GM23338 (cell line): ENCODE measurements at places on chromosomes 2 and 18. TPM values are rescaled to one million over a fixed set of nuclear protein-coding genes. Genes with fewer than 3 reads are reported as not detected.

Gene MEP1B
- not detected in 2 replicates for total RNA-seq

Gene DNAJC5G
- 0.39 and 0.59 TPM in 2 replicates for total RNA-seq

Gene ZNF516
- 13.5 and 24.2 TPM in 2 replicates for total RNA-seq

Gene GREB1
- total RNA-seq = 35.0 and 36.5 TPM in 2 replicates

Gene FBXO48
- 1.1 and 1.3 TPM in 2 replicates for total RNA-seq

Gene HOXD10
- not detected in 2 replicates for total RNA-seq

DNA sequence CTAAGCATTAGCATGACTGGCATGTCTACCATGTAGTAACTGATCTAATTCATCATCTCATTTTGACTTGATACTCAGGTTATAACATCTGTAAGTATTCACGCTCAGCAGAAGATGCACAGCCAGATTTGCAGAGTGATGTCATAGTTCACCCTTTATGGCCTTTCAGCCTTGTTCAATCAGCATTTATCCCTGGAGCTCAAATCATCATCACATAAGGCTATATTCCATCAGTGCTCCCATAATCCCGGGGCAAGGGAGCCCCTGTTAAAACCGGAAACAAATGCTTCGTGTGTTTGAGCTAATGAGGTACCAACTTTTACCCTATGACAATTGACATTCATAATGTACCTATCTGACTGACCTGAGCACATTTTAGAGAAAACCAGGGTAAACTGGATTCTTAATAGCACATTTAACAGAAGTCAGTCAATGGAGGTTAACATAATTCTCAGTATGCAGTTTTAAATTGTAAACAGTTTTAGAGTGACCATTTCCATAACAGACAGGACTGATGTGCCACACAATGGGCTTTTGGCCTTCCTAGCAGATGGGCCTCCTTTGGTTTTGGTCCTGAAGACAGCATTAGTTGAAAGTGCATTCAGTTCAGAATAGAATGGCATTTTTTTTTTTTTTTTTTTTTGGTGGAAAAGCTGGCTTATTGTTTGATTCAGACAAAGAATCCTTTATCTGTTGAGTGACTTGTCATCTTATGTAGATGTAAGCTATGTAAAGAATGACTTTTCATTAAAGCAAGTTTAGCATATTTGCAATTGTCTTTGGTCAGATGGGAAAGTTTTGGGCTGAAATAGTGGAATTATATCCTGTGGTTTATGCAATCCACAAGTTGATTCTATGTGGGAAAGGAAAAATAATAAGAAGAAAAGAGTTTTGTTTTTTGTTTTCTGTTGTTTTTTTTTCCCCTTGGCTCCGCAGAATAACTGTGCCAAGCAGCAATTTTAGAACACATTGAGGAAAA is 866.0 kb upstream of the ACVR2A start:
- no peaks in the 10 kb centered on the region for H3K27me3 ChIP-seq
- DNase-seq = peak; percentile 13
- no peaks in the 10 kb centered on the region for H3K36me3 ChIP-seq
- H3K4me3 ChIP-seq = no peak overlapping the region
- H3K27ac ChIP-seq = peak overlapping the region; percentile 54; the same call in 1 of the 2 replicates
- peaks cover 7% of the 10 kb centered on the region; the same call in 1 of the 2 replicates for H3K4me1 ChIP-seq

DNA sequence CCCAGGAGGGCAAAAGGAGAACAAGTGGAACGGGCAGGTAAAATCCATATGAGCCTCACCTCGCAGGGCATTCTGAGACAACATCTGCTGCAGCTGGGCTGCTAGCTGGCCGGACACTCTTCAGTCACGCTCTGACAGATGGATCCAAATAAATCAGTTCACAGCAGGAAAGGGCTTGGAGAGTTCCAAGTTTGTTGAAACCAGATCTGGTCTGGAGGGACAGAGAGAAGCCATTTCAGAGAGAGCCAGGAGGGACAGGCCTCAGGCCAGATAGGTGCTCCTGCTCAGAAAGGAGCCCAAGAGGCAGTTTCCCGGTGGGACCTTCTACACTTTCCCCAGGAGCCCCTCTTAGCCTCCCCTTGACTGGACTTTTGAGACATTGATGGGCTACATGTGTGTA is 28.2 kb upstream of the TNP1 start:
- no peak for DNase-seq
- no peaks in the 10 kb centered on the region for H3K27me3 ChIP-seq
- H3K27ac ChIP-seq = no peak overlapping the region
- H3K36me3 ChIP-seq = no peaks in the 10 kb centered on the region
- H3K4me3 ChIP-seq = no peak overlapping the region

GRCh38 chr2:176293334-176293733 is 24.1 kb downstream of the MTX2 start:
- no peaks in the 10 kb centered on the region for H3K36me3 ChIP-seq
- no peaks in the 10 kb centered on the region for H3K27me3 ChIP-seq
- H3K4me1 ChIP-seq = peaks cover 3% of the 10 kb centered on the region; the same call in 1 of the 2 replicates

DNA sequence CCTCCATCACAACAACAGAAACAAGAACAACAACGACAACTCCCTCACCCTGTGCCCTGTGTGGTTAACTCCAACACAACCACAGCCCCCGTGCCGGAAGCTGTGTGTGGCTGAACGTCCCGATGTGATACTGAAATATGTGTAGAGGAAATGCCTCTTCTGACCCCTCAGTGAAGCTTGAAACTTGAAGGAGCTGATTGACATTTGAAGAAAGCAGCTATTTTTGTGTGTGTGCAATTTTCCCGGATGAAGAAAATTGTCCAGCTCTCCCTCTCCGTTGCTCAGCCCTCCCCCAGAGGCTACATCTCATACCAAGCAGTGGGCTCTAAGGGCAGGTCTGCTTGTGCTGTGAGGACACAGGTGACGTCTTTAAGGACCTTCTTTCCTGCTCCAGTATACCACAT is 173.8 kb downstream of the ICOS start:
- H3K27me3 ChIP-seq = no peaks in the 10 kb centered on the region
- H3K4me3 ChIP-seq = no peak overlapping the region
- no peak for DNase-seq
- peaks cover 12% of the 10 kb centered on the region for H3K4me1 ChIP-seq
- no peaks in the 10 kb centered on the region for H3K36me3 ChIP-seq

- H3K27ac ChIP-seq = no peak overlapping the region
- no peaks in the 10 kb centered on the region for H3K36me3 ChIP-seq
- no peak for DNase-seq
- no peaks in the 10 kb centered on the region for H3K4me1 ChIP-seq
- H3K4me3 ChIP-seq = no peak overlapping the region
Measured at GRCh38 chr2:41981417-41981816, 66.4 kb upstream of the PKDCC start.

DNA sequence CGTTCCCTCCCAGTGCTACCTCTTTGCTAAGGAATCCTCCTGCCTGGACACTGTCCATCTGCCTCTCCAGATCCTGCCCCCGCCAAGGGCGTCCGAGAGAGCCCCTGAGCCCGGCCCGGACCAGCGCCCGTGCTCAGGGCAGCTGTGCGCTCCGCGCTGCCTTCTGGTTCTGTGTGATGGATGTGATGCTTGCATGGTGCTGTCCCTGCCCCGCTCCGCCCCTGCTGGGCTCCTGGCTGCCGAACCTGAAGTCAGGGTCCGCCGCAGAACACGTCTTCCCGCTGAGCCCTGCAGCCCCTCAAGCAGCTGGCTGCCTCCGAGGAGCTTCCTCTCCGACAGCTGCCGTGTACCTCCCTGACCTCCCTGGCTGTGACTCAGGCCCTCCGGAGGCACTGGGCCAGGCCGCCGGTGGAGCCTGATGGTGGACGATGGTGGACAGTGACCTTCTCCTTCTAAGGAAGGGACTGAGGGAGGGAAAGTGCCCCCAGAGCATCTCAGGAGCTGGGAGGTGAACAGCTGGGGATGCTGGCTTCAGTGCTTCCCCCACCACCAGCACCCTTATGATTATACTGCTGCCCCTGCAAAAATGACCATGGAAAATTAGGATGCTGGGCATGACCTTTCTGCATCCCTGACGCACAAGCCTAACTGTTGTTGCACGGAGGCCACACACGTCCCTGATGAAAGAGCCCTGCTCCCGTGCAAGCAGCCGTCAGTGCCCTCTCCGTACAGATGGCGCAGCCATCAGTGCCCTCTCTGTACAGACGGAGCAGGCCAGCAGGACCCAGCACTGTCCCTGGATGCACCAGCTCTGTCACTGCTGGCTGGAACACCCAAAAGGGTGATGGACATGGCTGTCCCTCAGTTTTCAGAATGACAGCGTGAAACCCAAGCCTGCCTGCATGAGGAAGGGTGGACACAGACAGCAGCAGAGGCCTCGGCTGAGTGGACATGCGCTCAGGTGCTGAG is 99.3 kb downstream of the TPO start:
- H3K27me3 ChIP-seq = no peaks in the 10 kb centered on the region
- DNase-seq = no peak
- H3K36me3 ChIP-seq = no peaks in the 10 kb centered on the region
- H3K4me1 ChIP-seq = no peaks in the 10 kb centered on the region

- H3K36me3 ChIP-seq = no peaks in the 10 kb centered on the region
- no peak overlapping the region for H3K27ac ChIP-seq
Measured at GRCh38 chr18:63520053-63520685, 22.0 kb upstream of the SERPINB12 start.

- H3K36me3 ChIP-seq = no peaks in the 10 kb centered on the region; the same call in 1 of the 2 replicates
- 0 out of 2 replicates have a peak overlapping the region, but pooled peaks have one; percentile 56 for H3K27ac ChIP-seq
- peak; percentile 86 for DNase-seq
- H3K4me1 ChIP-seq = peaks cover 32% of the 10 kb centered on the region
- no peak overlapping the region for H3K4me3 ChIP-seq
Measured at GRCh38 chr18:24584813-24585212, 124.4 kb downstream of the HRH4 start.

- no peaks in the 10 kb centered on the region for H3K36me3 ChIP-seq
- H3K4me3 ChIP-seq = no peak overlapping the region
- H3K4me1 ChIP-seq = peaks cover 4% of the 10 kb centered on the region
- H3K27ac ChIP-seq = no peak overlapping the region
Measured at GRCh38 chr2:127124426-127124825, 17.5 kb upstream of the BIN1 start.

DNA sequence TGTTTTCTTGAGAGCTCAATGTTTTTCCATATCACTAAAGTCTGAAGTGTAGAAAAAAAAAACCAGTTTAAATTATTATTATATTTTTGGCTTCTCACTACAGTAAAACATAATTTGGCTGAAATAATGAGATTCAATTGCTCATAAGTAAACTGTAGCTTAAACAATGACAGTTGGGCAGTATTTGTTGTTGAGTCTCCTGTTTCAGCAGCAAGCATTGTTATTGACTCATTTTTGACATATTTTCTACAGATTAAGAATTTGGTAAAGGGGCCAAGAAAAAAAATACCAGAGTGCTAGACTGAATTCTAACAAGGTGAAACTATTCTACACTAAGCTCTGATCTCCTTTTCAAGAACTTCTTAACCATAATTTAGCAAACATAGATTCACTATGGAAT is 2070.4 kb upstream of the CELF4 start:
- H3K4me1 ChIP-seq = peaks cover 4% of the 10 kb centered on the region
- DNase-seq = no peak
- no peak overlapping the region for H3K27ac ChIP-seq
- no peaks in the 10 kb centered on the region for H3K27me3 ChIP-seq
- H3K4me3 ChIP-seq = no peak overlapping the region
- no peaks in the 10 kb centered on the region for H3K36me3 ChIP-seq

DNA sequence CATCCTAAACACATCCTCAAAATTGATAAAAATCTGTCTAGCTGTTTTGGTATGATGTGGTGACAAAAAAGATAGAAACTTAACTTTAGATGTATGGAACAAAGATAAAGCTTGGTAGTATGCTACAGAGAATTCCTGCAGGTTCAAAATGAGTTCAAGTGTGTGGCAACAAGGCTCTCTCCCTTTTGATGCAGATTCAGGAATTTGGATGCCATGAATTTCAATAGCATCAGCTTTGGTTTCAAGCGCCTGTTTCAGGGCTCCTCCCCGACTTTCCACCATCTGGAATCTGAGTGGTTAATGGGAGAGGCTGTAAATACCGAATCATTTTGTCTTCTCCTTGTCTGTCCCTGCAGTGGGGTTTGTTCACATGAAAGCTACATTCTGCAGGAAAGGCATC is 180.6 kb downstream of the MTX2 start:
- no peak overlapping the region for H3K27ac ChIP-seq
- peak overlapping the region; percentile 29 for H3K4me3 ChIP-seq
- peaks cover 4% of the 10 kb centered on the region; the same call in 1 of the 2 replicates for H3K27me3 ChIP-seq
- H3K4me1 ChIP-seq = peaks cover 8% of the 10 kb centered on the region

DNA sequence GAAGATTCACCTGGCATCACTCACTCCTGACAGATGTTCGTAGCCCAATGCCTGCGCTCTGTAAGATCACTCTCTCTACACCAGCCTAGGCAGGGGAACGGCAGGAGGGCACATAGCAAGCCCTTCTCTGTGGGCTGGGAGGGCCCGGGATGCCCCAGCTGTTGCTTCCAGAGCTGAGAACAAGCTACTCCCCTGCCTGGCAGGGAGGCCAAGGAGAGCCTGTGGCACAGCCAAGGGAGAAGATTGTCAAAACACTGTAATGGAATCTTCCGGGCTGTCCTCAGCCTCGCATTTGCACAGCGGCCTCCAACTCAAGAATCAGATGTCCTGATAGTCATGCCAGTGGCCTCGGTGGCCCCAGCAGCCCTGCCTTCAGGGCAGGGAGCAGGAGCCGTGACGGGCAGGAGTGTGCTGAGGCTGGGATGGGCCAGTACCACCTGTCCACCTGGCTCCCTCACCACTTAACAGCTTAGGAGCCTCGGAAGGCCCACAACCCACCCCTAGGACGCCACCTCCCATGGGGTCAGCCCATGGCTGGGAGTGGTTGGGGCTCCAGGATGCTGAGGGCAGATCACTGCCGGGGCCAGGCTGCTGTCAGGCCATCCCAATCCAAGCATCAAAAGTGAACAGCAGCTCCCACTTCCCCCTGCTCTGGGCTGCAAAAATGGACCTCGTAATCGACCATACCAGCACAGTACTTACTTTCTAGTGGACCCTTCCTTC is 21.9 kb upstream of the SLC35F6 start:
- no peak overlapping the region for H3K27ac ChIP-seq
- no peaks in the 10 kb centered on the region for H3K4me1 ChIP-seq
- no peaks in the 10 kb centered on the region for H3K36me3 ChIP-seq
- no peaks in the 10 kb centered on the region for H3K27me3 ChIP-seq

DNA sequence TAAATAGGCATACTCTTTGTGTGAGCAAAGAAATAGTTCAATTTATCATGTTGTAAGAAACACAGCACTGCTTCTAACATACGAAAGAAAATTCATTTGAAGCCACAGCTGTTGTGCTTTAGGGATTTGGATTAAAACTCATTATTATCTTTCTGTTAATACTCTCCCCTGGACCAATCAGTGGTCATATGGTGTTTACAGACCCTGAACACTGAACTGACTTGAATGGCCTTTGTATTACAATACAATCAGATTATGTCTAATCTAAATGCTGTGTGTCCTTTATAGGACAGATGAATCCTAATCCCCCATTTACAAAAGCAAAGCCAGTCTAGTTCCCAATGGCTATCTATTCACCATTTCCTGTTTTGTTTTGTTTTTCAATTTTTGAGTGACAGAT is 36.5 kb downstream of the ZNF385B start:
- peaks cover 2% of the 10 kb centered on the region; the same call in 1 of the 2 replicates for H3K4me1 ChIP-seq
- H3K4me3 ChIP-seq = no peak overlapping the region
- no peak overlapping the region for H3K27ac ChIP-seq
- H3K36me3 ChIP-seq = no peaks in the 10 kb centered on the region
- H3K27me3 ChIP-seq = no peaks in the 10 kb centered on the region

- H3K4me3 ChIP-seq = no peak overlapping the region
- no peak for DNase-seq
- H3K4me1 ChIP-seq = peaks cover 11% of the 10 kb centered on the region; the same call in 1 of the 2 replicates
- H3K36me3 ChIP-seq = no peaks in the 10 kb centered on the region
- no peak overlapping the region for H3K27ac ChIP-seq
Measured at GRCh38 chr2:36170805-36171204, 184.8 kb upstream of the CRIM1 start.

- no peaks in the 10 kb centered on the region for H3K36me3 ChIP-seq
- no peak overlapping the region for H3K4me3 ChIP-seq
- H3K27me3 ChIP-seq = no peaks in the 10 kb centered on the region
- no peaks in the 10 kb centered on the region for H3K4me1 ChIP-seq
- DNase-seq = no peak
Measured at GRCh38 chr2:122758967-122759366, 1003.5 kb downstream of the TSN start.
